Bladder microvascular endothelial cell (primary cell): ENCODE measurements at places on chromosomes 7 and 10. TPM values are rescaled to one million over a fixed set of nuclear protein-coding genes. Genes with fewer than 3 reads are reported as not detected.

Gene GALNT11
- 24.6 and 47.9 TPM in 2 replicates for total RNA-seq

Gene VWA2
- not detected in 2 replicates for total RNA-seq

Gene TSPAN12
- total RNA-seq: 18.8 and 61.3 TPM in 2 replicates

Gene SPDYE5
- total RNA-seq: not detected in 2 replicates

Gene FGFR2
- not detected in 2 replicates for total RNA-seq

Gene CYP26A1
- 0.65 and 1.9 TPM in 2 replicates for total RNA-seq

Gene DPYSL4
- 7.9 and 17.7 TPM in 2 replicates for total RNA-seq

Gene SPRN
- total RNA-seq: not detected in 2 replicates

Gene CNNM1
- under 0.01 TPM in 1 of 2 replicates, not detected in the other for total RNA-seq

Gene DLX5
- not detected in 2 replicates for total RNA-seq

Gene TACC2
- total RNA-seq: 6.0 and 6.1 TPM in 2 replicates

Gene EVX1
- not detected in 2 replicates for total RNA-seq

Gene SPDYE16
- total RNA-seq: under 0.01 and 0.13 TPM in 2 replicates

Gene KIF11
- total RNA-seq: 14.5 and 17.6 TPM in 2 replicates

Gene NUP42
- 19.8 and 28.7 TPM in 2 replicates for total RNA-seq

Gene TYSND1
- 3.7 and 5.0 TPM in 2 replicates for total RNA-seq

Gene WDFY4
- total RNA-seq: 1.5 TPM in 1 of 2 replicates, not detected in the other

Gene FEZF1
- total RNA-seq: not detected in 2 replicates

Gene FOXI2
- total RNA-seq: not detected in 2 replicates

Gene CNPY1
- total RNA-seq: not detected in 2 replicates

Gene CALHM1
- not detected in 2 replicates for total RNA-seq

Gene STAG3
- total RNA-seq: 0.25 and 0.32 TPM in 2 replicates

Gene CPN1
- total RNA-seq: not detected in 2 replicates

Gene AKR1D1
- total RNA-seq: not detected in 2 replicates

Gene SUN3
- total RNA-seq: not detected in 2 replicates

Gene PARD3
- total RNA-seq: 8.7 and 45.8 TPM in 2 replicates

Gene CDCA7L
- total RNA-seq: 38.9 and 60.7 TPM in 2 replicates

Gene CUZD1
- 0.65 and 1.1 TPM in 2 replicates for total RNA-seq

Gene CLDN3
- 0.32 and 2.6 TPM in 2 replicates for total RNA-seq

Gene TMEM248
- 36.1 and 84.0 TPM in 2 replicates for total RNA-seq

Gene RET
- 0.69 TPM in 1 of 2 replicates, not detected in the other for total RNA-seq

Gene FAM25G
- total RNA-seq: not detected in 2 replicates
